NCI-H524 treated with DMSO at 0.1 percent for 48 hours (cell line): ENCODE measurements at places on chromosomes 2 and 18.

- no peak for DNase-seq
These were observed 202.2 kb downstream of the TRIB2 start for GRCh38 chr2:12918835-12919445.

DNA sequence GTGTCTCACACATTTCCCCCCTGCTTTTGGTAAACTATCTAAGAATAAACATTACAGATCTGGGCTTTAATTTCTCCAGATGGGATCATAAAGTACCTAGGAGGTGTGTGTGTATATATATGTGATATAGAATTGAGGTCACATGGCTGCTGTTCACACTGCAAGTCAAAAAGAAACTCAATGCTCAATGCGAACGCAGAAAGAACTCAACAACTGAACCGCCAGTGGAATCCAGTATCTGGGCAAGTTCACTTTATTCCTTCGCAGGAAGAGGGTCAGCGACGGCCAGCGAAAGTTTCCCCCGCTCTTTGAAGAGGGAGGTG, 17.7 kb downstream of the POU3F3 start:
- no peak for DNase-seq

DNA sequence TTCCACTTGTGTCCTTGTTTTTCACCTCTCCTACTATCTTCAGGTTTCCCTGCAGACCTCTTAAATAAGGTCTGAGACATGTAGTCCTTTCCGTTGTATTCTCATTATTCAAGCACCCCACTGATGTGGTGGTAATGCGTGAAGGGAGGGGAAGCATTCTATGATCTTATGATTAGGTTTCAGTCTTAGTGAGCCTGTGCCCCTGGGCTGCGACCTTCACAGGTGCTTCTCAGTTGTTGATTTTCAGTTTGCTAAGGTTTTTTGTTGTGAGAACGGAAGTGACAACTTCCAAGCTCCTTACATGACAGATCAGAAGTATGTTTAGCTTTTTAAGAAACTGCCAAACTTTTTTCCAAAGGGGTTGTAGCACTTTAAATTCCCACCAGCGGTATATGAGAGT, 41.3 kb downstream of the VPS54 start:
- DNase-seq = no peak

DNA sequence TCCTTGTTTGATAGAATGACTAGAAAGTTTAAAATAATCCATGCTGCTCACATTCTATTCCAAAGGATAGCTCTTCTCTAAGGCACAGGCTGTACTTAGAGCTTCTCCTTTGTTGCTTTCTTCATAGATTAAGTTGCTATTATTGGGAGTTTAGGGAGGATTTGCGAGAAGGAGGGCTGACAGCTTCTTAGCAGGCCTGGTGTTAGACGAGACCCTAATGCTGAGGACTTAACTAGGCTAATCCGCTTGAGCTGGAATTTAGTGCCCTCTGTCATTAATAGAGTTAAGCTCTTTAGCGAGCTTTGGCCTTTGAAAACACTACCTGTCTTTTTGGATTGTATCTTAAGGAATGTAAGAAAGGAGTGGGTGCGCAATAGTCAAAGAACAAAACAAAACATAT, 81.3 kb downstream of the MOGAT1 start:
- DNase-seq = peak; percentile 89

DNA sequence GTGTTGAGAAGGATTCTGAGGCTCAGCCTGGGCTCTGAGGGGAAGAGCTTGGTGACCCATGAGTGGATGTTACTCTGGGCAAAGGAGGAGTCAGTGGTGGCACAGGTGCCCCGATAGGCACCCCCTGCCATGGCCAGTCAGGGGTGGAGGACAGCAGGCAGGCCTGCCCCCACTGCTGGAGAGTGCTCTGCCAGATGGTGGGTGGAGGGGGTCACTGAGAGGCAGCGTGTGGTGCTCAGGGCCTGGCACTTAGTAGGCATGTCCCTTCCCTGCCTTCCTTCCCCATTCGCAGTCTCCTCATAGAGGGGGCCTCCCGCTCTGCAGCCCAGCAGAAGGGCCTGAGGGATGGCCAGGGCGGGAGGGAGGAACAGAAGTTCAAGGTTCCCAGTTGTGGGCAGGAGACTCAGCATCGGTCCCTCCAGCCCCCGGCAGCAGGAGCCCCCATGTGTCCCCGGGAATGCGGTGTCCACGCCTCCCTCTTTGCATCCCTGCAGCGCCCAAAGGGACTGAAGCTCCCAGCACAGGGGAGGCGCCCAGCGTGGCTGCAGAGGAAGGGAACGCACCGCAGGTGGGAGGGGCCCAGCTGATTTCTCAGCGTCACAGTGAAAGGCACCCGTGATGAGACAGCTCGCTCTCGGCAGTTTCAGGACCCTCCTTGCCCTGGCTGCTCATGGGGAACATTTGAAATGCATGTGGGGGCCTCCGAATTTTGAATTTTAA, 5.7 kb upstream of the SNED1 start:
- no peak for DNase-seq

GRCh38 chr18:34795070-34795732, 85.1 kb downstream of the DTNA start:
- no peak for DNase-seq

DNA sequence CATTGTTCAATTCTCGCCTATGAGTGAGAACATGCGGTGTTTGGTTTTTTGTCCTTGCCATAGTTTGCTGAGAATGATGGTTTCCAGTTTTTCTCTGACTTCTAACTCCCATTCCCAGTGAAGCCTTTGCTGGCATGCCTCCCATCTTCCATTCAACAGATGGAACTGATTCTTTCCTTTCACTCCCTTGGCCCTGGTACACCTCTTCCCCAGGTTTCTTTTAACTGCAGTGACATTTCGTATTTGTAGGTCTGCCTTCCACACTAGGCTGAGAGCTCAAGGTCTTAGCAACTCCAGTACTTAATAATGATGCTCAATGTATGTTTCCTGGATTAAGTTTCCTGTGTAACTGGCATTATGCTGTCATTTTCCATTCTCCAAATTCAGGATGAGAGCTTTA, 48.5 kb downstream of the GAREM1 start:
- DNase-seq = no peak

DNA sequence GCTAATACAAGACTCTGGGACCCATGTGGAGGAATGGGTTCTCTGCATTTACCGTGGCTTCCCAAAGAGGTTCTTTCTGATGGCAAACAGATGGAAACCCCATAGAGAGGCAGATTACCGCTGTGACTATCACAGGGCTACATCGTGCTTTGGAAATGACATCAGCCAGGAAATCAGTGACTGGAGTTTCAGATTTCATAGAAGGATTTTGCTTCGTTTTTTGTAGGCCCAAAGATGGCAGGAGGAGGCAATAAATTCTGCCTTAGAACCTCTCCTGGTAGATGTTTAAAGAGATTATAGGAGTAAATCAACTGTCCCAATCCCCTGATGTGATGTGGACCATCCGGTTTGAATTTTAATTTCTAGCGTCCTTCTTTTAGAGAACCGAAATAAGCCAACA, 214.1 kb downstream of the AGPS start:
- no peak for DNase-seq

DNA sequence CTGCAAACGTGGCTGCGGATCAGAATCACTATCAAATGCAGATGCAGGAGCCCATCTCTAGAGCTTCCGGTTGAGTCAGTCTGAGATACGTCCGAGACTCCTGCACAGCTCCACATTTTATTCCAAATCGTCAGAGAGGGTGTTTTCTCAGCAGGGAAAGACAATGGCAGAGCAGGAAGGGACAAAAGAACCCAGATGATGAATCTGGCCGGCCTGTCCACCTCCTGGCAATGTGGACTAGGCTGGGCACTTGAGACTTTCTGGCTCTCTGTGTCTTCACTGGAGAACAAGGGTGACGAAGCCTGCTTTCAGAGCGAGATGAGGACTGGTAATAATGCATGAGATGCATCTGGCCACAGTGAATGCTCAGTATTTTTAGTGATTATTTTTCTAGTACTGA, 255.9 kb upstream of the MYT1L start:
- DNase-seq = peak; percentile 57

GRCh38 chr2:58107803-58108710, 61.5 kb downstream of the VRK2 start:
- no peak for DNase-seq

- no peak for DNase-seq
These were observed 676 bp downstream of the KLHL23 start for GRCh38 chr2:169734169-169734847.

DNA sequence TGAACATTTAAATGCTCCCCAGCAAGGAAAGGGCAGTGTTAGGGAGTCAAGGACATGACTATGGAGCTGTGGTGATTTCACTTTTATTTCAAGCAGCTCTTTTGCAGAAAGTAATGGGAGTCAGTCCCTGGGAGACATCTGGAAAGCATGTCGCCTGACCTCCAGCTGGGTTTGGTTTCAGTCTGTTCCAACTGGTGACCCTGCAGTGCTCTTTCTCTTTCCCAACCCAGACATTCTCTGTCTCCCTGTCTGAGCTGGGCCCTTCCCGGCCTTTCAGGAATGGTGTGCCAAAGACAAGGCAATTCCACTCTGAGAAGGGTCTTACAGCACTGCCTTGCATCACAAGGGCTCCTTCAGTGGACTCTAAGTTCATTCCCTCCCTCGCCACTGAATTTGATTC, 323.2 kb downstream of the OSR1 start:
- no peak for DNase-seq

- no peak for DNase-seq
These were observed 51.3 kb upstream of the ZNF397 start for GRCh38 chr18:35189510-35189909.

- DNase-seq = no peak
These were observed 880.2 kb upstream of the TMEFF2 start for GRCh38 chr2:193074933-193075332.

GRCh38 chr2:175430236-175430635, 248.7 kb upstream of the ATP5MC3 start:
- no peak for DNase-seq

DNA sequence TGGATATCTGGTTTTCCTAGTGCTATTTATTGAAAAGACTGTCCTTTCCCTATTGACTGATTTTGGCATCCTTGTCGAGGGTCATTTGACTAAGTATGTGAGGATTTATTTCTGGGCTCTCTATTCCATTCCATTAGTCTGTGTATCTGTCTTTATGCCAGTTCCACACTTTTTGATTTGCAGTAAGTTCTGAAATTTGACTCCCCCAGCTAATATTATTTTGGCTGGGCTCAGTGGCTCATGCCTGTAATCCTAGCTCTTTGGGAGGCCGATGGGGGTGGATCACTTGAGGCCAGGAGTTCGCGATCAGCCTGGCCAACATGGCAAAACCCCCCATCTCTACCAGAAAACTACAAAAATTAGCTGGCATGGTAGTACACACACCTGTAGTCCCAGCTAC, 46.8 kb upstream of the GAREM2 start:
- no peak for DNase-seq

DNA sequence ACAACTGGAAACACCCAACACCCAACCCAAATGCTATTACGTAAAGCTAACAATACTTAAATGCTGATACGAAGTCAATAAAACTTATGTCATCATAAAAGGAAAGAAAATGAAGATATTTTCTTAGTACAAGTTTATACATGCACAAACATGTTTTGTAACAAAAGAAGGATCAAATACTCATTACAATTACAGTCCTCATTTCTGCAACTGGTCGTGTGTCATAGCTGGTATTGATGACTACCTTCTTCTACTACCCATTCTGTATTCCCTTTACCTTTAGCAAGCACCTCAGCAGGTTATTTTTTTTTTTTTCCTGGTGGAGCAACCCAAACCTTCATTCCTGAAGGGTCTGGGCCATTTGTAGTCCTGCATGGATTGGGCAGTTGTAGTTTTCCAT, 1298.5 kb downstream of the SUCLG1 start:
- no peak for DNase-seq
